PC-9 (cell line): ENCODE measurements at places on chromosomes 4 and X.

- no peak overlapping the region for H3K27ac ChIP-seq
- no peak for DNase-seq
- no peaks in the 10 kb centered on the region for H3K27me3 ChIP-seq
- H3K4me1 ChIP-seq: no peaks in the 10 kb centered on the region
- H3K4me3 ChIP-seq: no peak overlapping the region
Observed at GRCh38 chrX:47169273-47169672, 24.3 kb downstream of the RBM10 start.

DNA sequence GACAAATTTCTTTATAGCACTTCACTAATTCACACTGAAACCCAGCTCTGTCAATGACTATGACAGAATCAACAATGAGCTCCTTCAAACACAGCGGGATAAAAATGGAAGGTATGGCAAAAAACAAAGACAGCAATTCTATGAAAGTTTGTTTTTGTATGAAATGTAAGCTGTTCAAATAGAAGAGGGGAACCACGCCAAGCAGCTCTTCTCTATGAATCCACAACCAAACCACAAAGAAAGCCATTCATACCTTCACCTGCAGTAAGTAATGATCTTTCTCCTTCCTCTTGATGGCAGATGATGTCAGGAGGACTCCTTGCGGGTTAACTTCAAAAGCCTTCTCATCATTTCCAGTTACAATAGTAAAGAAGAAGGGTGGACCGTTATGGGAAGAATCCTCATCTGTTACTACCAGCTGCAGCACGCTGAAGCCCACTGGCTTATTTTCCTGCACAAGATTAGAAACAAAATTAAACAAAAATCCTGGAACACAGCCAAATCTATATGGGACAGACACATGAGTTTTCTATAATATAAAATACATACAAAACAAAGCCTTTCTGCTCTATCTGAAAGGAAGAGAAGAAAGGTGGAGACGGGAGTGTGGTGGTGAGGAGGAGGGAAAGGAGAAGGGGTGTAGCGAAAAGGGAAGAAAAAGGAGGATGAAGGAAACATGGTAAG, 48.9 kb upstream of the MTNR1A start:
- no peaks in the 10 kb centered on the region for H3K4me1 ChIP-seq
- no peaks in the 10 kb centered on the region for H3K36me3 ChIP-seq
- DNase-seq: no peak
- H3K4me3 ChIP-seq: no peak overlapping the region

- no peaks in the 10 kb centered on the region for H3K27me3 ChIP-seq
- H3K27ac ChIP-seq: no peak overlapping the region
- H3K36me3 ChIP-seq: no peaks in the 10 kb centered on the region
- no peaks in the 10 kb centered on the region for H3K4me1 ChIP-seq
- no peak for DNase-seq
Observed at GRCh38 chr4:57282933-57283310, 172.7 kb upstream of the IGFBP7 start.

DNA sequence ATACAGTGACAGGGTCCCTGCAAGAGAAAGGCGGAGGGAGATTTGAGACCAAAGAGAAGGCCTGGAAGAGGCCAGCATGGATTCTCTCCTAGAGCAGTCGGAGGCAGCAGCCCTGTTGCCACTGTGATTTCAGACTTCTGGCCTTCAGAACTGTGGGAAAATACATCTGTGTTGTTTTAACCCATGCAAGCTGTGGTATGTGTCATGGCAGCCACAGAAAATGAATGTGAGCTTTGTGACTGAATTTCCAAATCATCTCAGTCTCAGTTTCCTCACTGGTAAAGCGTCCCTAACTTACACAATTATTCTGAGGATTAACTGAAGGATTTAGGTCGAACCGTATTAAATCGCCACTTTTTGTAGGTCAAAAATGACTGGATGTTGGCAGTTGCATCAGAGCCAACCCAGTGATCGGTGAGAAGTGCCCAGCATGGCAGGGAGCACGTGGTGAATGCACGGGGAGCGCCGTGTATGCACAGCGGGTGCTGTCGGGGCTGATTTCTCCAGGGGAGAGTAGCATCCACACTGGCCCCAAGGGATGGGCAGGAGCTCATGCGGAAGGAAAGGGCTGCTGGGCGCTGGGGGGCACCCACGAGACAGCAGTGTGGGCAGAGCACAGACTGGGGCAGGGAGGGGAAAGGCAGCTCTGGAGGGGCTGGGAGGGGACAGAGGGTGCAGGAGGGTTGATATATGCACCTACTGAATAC, 23.8 kb upstream of the NSG1 start:
- no peak for DNase-seq
- H3K4me1 ChIP-seq: no peaks in the 10 kb centered on the region
- no peak overlapping the region for H3K4me3 ChIP-seq
- no peak overlapping the region for H3K27ac ChIP-seq
- H3K27me3 ChIP-seq: peaks cover 27% of the 10 kb centered on the region
- H3K36me3 ChIP-seq: no peaks in the 10 kb centered on the region
